ENCODE measurements at places on chromosomes 2 and 18.

DNA sequence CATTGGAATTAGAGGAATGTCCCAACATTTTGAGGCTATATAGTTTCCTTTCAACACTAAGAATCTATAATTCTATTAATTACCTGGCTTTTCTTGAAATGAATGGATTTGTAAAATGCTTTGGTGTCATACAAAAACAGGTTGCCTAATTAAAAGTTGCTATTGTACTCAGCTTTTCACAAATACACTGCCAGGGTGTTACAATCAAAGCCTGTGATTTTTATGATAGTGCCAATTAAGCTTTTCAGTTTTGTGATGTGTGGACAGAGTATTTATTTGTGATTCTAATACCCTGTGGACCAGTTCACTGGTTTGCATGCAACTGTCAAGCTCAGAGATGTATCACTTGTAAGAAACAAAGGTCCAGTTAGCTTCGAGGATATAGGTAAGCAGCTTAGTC lies 71.8 kb downstream of the NAB1 start:
- ATAC-seq, result no peak

DNA sequence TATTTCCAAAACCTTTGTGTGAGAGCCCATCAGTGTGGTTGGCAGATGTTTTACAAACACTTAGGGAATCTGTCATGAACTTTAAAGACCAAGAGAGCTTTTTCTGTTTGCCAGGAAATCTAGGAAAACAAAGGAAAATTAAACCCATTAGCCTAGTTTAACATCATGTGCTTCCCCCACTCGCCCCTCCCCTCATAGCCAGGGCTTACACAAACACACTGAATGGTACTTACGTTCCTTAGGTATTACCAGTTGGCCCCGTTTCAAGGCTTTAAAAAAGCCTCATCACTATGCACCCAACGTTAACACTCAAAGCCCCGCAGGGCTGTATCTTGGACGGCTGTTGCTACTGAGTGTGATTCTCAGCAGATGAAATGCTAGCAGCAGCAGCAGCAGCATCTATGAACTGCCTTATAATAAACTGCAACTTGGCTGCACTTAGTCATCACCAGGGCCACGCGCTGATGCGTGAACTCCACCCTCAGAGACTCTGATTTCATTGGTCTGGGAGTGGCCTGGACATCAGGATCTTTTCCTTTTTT lies 20.1 kb upstream of the TTC39C start:
- ATAC-seq, result peak; percentile 88

GRCh38 chr2:178450524-178450773 lies 526 bp downstream of the PRKRA start:
- no peak for ATAC-seq

GRCh38 chr18:12092398-12093229 lies 1.0 kb upstream of the ANKRD62 start:
- peak; percentile 81 for ATAC-seq

DNA sequence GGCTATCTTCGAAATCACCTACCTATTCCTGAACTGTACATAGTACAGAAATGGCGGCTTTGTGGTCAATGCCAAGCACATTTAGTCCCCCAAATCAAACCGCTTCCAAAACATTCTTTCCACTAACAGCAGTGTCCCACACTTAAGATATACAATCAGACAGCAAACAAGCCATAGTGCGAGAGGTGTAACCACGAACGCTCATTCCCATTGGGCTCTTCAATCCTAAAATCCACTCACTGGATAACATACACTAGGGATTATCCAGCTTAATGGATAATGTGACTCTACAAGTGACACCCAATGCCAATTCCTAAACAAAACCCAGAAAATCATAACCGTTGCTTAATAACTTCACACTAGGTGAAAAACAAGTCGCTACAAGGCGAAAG lies 2.0 kb downstream of the XPO1 start:
- ATAC-seq, result peak; percentile 6

DNA sequence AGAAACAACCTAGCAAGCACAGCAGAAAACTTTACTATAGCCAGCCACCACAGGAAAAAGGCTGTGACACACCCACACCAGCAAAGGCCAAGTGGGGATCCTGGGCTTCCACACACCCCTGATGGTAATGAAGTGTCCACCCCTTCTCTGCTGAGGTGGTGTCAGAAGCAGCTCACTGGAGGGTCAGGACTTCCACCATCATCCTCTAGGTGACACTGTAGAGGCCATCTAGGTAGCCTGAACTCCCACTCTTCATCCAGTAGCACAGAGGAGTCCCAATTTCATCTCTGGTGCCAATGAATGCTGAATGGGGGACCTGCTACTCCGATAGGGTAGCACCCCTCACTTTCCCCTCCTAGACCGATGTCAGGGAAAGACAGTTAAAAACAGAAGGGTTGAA lies 1544.4 kb downstream of the LRP1B start:
- ATAC-seq, result peak; percentile 90

DNA sequence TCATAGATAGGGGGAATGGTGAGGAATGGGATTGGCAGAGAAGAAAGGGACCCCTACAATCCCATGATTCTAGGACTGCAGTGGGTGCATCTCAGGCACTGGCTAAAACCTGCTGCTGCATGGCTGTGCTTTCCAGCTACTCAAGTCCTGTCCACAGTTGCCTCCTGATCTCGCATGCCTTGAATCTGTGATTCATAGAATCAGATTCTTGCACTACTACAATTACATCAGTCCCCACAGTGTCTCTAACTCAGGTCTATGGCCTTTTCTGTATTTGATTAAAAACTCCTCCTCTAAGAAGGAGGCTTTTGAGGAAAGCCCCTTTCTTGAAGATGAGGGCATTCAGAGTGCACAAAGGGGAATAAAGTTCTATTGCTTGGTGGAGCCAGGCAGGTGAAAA lies 117.4 kb downstream of the LRATD1 start:
- no peak for ATAC-seq

GRCh38 chr18:60649107-60649506 lies 276.5 kb upstream of the MC4R start:
- ATAC-seq, result no peak

DNA sequence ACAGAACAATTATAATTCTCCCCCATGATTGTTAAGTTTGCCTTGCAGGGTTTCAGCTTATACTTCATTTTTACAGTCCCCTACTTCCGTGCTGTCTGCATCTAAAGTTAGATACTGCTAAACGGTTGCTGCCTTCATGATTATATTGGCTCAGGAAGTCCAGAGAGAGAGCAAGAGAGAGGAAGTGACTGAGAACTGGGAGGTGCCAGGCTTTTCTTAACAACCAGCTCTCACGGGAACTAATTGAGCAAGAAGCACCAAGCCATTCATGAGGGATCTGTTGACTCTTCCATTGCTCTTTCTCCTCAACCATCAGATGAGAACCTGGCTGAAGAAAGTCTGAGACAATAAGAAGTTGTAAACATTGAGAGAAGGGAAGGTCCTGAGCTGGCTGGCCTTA lies 125.5 kb upstream of the SIX2 start:
- ATAC-seq, result no peak

DNA sequence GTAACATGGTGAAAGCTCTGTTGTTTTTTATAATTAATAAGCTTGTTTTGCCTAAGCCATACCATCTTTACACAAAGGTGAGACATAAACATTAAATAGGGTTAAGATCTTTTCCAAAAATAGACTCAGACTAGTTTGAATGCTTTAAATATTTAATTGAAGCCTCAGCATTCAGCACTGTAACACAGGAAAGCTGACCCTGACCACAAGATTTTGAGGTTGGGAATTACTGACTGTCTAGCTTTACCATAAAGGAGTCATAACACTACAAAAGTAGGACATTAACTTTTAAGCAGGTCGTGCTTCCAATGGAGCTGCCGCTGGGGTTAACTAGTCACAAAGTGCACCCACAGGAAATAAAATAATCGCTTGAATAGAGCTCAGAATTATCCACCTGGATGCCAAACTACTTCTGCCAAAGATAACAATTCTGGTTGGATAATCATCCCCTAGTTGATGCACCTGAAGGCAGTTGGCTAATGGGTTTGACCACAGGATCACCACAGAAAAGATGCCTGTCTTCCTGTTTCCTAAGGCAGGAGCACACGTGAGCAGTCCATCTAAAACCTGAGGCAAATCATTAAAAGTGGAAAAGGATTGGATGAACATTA lies 106.2 kb downstream of the COBLL1 start:
- ATAC-seq, result peak; percentile 9

- peak; percentile 47 for ATAC-seq
Measured at GRCh38 chr2:26251893-26252292, 7.2 kb downstream of the HADHB start.

- no peak for ATAC-seq
Measured at GRCh38 chr2:97359861-97360584, 229.7 kb downstream of the ANKRD36B start.

- ATAC-seq, result no peak
Measured at GRCh38 chr2:29314816-29315571, 199.8 kb downstream of the CLIP4 start.

- no peak for ATAC-seq
Measured at GRCh38 chr2:222300726-222301052, 1.9 kb upstream of the PAX3 start.

GRCh38 chr2:74991977-74992376 lies 33.5 kb downstream of the POLE4 start:
- ATAC-seq, result no peak

DNA sequence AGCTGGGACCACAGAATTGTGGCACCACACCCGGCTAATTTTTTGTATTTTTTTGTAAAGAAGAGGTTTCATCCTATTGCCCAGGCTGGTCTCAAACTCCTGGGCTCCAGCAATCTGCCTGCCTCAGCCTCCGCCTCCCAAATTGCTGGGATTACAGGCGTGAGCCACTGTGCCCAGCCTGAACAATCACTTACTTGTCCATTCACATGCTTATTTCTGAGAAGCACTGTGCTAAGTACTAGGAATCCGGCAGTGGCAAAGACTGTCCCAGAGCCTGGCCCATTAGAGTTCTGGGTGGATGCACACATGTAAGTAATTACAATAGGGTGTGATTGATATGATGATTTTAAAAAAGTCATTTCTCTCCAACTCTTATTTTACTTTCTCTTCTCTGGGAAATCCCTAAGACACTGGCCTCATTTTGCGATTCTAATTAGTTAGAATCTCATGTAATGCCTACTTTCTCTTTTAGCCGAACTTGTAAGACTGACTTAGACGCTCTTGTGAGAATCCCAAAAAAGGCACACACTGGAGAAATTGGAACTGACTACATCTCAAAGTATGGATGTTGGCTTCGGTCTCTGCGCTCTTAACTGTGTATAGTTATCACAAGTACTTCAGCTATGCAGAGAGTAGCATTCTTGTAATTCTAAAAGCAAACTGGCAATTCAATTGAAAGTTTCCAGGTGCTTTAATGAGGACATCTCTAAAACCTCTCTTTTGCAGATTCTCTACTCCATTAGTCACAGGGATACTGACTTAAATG lies 567.7 kb downstream of the DCC start:
- ATAC-seq, result no peak

DNA sequence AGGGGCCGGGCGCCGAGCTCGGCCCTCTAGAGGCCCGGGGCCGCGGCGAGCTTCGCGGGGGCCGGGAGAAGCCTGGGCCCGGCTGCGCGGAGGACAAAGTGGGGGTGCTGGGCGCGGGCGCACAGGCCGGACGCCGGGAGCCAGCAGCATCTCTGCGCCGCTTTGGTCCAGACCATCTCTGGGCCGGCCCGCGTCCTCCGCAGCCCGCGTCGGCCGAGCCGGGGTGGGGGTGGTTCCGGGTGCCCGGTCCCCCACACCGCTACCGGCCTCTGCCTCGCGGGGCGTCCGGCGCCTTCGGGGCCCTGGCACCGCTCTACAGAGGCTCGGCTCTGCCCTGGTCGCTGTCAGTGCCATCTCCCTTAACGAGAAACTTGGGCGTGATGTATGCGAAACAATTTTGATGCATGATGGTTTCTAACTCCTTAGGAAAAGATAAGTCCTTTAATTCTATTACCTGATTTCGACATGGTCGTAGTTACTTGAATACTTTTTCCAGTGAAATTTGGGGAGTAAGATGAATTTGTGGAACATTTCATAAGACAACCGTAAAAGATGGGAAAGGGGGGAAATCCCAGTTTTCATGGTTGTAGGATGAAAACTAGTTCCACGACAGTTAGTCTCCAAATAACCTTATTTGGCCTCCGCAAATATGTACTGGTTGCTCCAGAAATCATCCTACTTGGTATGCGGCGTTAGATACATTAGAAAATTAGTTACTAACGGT lies 562 bp downstream of the TWSG1 start:
- peak; percentile 70 for ATAC-seq

GRCh38 chr2:9573840-9574239 lies 18.2 kb upstream of the ADAM17 start:
- peak; percentile 33 for ATAC-seq

GRCh38 chr2:228840113-228840742 lies 430.9 kb downstream of the PID1 start:
- no peak for ATAC-seq

GRCh38 chr2:88855620-88856408 lies 164.3 kb downstream of the RPIA start:
- no peak for ATAC-seq

GRCh38 chr18:31566576-31567306 lies 24.9 kb upstream of the TTR start:
- no peak for ATAC-seq

- ATAC-seq, result peak; percentile 88
Measured at GRCh38 chr2:149017116-149017985, 21.1 kb upstream of the LYPD6B start.

GRCh38 chr2:208025814-208026184 lies 472 bp upstream of the PLEKHM3 start:
- peak; percentile 6 for ATAC-seq

DNA sequence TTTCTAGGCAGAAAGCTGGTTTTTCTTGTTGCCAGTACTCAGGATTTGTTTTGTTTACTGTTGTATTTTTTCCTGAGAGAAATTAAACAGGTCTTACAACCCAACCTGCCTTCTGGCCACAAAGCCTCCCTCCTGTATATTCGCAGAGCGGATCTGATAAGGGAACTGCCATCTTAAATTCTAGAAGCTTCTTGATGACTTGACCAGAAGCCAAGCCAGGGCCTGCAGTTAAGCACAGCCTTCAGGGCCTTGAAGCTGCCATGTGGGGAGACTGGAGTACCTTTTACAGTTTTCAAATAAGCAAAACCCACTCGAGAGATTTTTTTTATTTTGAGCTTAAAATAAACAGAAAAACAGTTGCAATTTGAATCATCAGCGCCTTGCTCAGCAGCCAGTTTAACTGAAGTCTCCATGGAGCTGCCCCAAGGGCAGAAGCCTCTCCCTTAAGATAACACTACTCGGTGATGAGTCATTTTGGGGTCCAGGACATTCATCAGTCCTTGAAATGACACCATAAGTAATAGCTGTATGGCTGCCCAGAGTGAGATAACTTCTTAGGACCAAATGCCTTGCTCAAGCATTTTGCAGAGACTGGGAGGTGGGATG lies 51.5 kb upstream of the PHLPP1 start:
- ATAC-seq, result peak; percentile 54

- no peak for ATAC-seq
Measured at GRCh38 chr2:147487286-147487977, 357.4 kb upstream of the ACVR2A start.

GRCh38 chr2:73292906-73293533 lies 328 bp downstream of the EGR4 start:
- no peak for ATAC-seq

GRCh38 chr2:230924470-230925341 lies at the start of gene GPR55:
GPR55 (minus strand) TSS chr2:230925242; CDS start chr2:230910962, 14,280 bp downstream.
- ATAC-seq, result no peak

Measured in SK-N-SH treated with all-trans-retinoic acid at 6 μM for 48 hours (cell line).